A172 (cell line): ENCODE measurements at places on chromosomes 13 and 19. TPM values are rescaled to one million over a fixed set of nuclear protein-coding genes. Genes with fewer than 3 reads are reported as not detected.

Gene NANOS3
- total RNA-seq = not detected in 2 replicates

Gene ADPRHL1
- total RNA-seq = 0.96 and 2.1 TPM in 2 replicates

Gene RCBTB2
- total RNA-seq = 1.4 and 7.7 TPM in 2 replicates

Gene SLC5A5
- total RNA-seq = not detected in 2 replicates
